Fibroblast of mammary gland (primary cell): ENCODE measurements at places on chromosomes 3 and 15.

DNA sequence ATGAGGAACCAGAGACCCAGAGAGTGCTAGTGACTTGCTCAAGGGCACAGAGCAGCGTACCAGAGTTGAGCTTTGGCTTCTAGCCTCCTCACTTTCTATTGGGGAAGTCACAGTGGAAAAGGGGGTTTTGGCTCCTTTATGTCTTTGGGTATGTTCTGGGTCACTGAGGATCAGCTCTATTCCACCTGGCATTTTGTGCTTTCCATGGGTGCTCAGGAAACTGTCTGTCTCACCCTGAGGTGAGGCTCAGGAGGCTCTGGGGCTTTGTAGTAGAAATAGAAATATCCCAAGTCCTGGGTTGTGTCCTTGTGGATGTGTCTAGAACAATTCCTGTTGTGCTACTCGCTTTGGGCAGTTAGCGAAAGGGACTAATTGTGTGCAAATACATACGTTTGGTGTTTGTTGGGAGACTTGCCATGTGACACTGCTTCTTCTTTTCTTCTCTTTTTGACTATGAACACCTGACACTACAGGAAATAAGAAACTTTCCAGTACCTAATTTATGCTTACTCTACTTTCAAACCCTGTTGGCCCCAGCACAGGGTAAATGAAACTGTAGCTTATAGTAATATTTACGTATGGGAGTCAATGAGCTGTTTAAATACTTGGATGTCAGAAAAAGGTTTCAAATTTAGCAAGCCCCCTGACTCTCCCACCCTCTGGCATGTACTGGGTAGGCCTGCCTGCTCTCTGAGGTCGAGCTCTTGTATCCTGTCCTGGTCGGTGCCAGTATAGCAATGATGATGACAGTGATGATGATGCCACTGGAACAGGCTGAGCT is 35.6 kb downstream of the SMAD3 start:
- no peak for DNase-seq

DNA sequence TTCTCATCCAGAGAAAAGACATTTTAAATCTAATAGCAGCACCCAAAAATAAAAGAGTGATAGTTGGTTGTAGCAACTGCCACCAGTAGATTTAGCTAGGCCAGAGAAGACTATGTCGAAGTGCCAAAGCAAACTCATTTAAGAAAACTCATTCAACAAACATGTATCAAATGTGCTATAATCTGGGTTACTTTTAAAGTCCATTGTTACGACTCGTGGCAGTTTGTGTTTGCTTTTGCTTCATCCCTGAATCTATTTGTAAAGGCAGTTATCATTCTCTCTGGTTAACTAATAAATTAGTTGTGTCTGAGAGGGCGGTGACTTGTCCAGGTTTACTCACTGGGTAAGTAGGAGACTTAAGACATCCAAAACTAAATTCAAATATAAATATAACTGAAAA is 159.4 kb downstream of the ZIC4 start:
- DNase-seq = peak; percentile 18

- DNase-seq = no peak
Observed at GRCh38 chr3:183527428-183528379, 27.8 kb downstream of the KLHL6 start.

GRCh38 chr15:48336940-48337339 is 5.7 kb downstream of the DUT start:
- DNase-seq = peak; percentile 37

DNA sequence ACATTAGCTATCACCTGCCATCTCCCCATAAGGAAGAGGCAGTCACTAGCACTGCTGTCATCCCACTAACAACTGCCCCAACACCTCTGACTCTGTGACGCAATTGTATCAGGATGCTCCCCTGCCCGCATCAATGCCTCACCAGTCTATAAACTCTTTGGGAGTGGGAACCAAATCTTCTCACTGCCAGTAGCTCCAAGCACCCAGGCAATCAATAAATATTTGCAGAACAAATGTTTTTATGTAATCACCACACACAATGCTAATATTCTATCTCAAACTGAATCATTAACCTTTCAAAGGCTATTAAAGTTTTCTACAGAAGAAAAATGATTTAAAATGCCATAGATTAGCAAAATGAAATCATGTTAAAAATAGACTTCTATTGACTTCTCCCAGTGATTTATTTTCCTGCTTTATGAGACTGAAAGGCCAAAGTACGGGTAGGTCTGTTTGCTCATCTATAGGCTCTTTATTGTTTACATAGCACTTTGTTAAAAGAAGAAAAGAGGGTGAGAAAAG is 131.3 kb downstream of the PLD1 start:
- no peak for DNase-seq

- DNase-seq = no peak
Observed at GRCh38 chr3:114218006-114218405, 19.4 kb downstream of the ZNF80 start.

- no peak for DNase-seq
Observed at GRCh38 chr3:130430266-130430665, 84.8 kb downstream of the COL6A5 start.

DNA sequence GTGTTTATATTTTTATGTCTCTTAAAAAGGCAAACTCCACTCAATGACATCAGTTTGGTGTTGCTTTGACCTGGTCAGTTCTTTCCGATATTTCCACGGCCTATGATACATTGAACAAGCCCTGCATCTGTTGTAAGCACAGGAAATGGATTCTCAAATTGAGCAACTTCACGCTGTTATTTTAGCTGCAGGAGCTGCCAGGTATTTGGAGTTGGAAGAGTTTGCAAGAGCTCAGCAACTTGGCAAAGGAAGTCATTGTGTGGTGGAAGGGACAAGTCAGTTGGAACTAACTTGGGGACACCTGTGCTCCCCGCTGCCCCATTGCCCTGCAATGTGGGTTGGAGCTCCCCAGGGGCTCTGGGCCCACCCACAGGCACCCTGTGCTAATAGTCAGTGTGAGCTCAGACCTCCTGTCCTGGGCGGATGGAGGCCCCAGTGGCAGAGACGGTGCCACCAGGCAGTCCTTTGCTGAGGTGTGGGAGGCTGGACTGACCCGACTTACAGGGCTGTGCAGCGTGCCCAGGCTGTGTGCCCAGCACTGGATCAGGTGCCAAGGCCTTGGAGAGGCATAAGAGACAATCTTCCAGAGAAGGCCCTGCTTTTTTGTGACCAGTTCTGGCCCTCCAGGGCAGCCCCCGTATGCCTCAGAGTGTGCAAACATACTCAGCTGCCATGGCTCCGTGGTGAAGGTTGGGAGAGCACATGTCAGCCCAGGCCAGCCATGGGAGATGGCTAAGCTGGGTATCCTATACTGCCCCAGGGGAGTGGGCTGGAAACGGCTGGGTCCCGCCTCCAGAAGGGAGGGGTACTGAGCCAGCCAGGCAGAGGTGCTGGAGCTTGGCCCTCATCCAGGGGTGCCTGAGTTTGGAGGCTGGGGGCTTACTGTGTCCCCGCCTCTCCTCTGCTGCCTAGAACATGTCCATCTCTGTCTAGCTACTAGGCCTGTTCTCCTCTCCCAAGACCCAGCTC is 43.5 kb downstream of the KY start:
- peak; percentile 37 for DNase-seq

DNA sequence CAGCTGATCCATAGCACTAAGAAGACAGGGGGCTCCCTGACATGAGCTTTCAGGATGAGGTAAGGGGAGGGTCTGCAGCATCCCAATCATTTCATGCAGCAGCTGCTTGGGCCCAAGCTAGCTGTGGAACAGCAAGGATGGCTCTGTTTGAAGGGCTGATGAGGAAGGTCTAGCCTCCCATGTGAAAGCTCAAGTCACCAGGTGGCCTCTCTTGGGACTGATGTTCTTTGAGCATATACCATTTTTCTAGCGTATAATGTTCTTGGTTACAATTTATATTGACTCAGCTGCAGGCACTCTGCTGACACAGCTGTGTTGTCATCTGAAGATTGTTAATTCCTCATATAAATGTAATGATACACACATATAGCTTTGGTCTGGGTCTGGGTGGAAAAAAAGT is 87.0 kb downstream of the CD200R1L start:
- no peak for DNase-seq

DNA sequence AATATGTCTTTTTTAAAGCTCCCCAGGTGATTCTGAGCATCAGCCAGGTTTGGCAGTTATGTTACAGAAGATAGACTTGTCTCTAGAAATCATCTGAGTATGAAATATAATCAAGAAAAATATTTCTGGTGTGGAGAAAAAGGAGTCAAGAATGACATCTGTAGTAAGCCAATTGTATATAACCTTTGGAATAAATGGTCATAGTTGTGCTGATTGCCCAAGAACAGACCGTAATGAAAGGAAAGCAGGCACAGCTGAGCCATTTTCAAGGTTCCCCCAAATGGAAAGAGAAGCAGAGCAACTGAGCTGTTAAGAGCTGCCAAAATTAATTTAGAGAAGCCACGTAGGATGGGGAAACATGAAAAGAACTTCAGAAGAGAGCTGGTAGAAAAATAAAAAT is 26.6 kb downstream of the GOLM2 start:
- no peak for DNase-seq

DNA sequence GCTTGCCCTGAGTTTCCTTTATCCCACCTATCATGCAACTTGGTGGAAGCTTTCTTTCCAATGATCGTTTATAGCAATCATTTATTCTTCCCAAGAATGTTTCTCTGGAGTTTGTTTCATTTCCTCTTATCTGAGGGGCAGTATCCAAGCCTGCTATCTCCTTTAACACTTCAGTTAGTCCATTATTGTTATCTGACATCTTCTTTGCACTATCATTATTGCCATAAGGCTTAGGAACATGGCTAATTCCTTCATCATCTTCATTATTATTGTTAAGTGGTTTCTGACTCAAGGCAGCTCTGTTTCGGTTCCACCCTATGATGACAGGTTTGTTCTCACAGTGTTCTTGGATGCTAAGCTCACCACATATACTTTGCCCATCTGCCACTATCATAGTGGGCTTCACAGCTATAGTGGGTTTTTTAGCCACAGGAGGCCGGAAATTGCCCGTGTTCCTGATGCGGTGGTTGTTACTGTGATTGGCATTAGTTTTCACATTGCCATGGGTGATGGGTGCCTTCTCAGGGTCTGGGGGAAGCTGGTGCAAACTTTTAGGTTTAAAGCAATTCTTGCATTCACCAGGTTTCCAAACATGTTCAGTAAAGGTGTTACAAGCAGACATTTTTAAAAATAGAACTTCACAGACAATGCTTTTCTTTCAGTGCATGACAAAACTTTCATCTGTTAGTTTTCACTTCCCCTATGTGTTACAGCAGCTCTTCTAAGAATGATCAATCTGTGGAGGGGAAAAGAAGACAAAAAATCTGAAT is 110.6 kb upstream of the TSPAN3 start:
- DNase-seq = peak; percentile 8

DNA sequence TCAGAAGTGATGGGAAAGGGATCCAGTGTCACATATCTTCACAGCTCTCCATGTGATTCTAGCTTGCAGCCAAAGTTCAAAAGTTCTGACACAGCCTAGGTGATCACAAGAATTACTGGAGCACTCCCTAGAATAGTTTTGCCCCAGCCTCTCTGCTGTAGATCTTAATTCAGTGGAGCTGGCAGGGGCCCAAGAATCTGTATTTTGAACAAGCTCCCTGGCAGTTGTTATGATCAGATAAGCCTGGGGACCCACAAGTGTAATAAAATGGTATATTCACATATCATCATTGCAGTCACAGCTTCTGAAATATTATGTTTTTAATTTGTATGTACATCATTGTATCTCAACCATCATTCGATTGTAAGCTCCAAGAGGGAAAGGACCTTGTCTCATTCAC is 62.3 kb downstream of the NOX5 start:
- DNase-seq = no peak

DNA sequence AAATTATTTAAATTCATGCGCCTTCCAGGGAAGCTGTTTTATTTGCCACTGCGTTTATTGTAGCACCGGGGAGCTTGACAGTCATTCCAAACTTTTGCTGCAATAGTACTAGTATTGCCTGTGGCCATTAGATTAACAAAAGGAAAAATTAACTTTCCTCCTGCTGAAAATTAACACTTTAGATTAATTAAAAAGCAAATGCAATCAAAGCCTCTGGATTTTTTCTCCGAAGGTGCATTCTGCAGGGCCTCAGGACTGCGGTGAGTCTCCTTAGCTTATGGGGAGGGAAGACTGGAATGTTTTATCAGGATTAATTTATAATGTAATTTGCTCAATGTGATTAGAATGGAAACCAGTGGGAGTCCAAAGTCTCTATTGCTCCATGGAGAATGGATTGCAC is 456.4 kb upstream of the CFAP20DC start:
- DNase-seq = no peak

GRCh38 chr3:195197765-195198425 is 73.1 kb downstream of the XXYLT1 start:
- DNase-seq = peak; percentile 87

- peak; percentile 12 for DNase-seq
Observed at GRCh38 chr3:141051443-141052200, 475 bp downstream of the SPSB4 start.

- DNase-seq = peak; percentile 3
Observed at GRCh38 chr15:69979262-69979661, 118.5 kb downstream of the TLE3 start.

DNA sequence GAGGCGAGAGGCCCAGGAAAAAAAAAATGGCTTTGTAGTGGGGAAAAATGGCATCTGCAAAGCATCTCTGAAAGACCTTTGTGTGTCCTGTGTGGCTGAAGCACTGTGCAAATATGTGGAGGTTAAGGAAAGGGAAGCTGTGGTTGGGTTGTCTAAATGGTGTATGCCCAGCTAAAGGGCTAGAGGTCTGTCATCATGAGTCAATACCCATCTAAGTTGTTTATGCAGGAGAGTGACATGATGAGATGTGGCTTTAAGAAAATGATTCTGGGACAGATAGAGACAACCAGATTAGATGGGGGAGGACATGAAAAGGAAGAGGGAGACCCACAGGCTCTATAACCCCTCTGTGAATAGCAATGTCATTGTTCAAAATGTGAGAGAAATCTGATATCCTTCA is 280.7 kb downstream of the MFSD1 start:
- DNase-seq = peak; percentile 59

- DNase-seq = no peak
Observed at GRCh38 chr15:65355988-65356353, 21.8 kb downstream of the IGDCC3 start.

DNA sequence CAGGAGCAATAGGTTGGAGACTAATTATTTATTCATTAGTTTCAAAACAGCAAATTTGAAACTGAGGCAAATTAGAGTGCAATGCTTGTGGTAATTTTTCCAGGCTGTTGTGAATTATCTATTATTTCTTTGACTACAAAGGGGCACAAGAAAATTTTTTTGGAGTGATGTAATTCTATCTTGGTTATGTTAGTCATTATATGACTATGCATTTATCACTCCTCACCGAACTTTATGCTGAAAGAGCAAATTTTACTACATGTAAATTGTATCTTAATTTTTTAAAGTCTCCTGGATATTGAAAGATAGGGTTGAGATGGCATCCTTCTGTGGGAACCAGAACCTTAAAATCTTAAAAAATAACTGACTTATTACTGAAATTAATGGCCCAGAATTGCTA is 320.0 kb upstream of the ROBO1 start:
- DNase-seq = peak; percentile 14

DNA sequence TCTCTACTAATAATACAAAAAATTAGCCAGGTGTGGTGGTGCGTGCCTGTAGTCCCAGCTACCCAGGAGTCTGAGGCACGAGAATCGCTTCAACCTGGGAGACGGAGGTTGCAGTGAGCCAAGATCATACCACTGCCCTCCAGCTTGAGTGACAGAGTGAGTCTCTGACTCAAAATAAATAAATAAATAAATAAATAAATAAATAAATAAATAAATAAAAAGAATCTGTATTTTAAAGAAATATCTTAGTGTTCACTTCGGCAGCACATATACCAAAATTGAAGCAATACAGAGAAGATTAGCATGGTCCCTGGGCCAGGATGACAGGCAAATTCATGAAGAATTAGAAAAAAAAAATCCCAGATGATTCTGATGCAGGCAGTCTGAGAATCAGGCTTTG is 51.9 kb downstream of the ROBO2 start:
- DNase-seq = no peak
